ENCODE measurements at places on chromosomes 11 and 22.

- DNase-seq, result no peak
These were observed 3.3 kb downstream of the FGF19 start for GRCh38 chr11:69700278-69701140.

- no peak for DNase-seq
These were observed 1.9 kb upstream of the PEX26 start for GRCh38 chr22:18075720-18076497.

DNA sequence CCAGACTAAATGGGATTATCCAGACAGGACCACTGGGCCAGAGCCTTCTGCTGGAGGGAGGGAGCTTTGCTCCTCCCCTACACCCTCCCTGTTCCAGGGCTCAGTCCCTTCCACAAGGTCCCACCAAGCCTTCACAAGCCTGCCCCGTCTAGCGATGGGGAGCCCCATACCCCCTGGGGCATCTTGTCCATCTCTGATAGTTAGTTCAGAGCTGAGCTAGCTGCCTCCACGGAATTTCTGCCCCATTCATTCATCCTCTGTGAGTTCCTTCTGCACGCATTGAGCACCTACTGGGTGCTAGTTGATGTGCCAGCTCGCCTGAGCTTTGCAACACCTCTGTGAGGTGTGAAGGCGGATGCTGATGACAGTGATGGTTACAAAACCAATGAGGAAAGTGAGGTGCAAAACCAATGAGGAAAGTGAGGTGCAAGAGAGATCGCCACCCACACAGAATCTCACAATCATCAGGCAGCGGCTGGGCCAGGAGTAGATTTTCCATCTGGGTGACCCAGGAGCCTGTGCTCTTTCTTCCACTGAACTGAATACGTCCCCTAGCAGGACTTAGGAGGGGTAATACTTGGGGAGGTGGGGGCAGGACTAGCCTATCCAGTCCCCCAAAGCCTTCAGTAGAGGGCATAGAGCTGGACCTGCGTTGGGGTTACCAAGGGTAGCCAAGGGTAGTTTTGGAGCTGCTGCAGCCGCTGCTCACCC, 21.5 kb upstream of the CBX7 start:
- DNase-seq, result peak; percentile 61

DNA sequence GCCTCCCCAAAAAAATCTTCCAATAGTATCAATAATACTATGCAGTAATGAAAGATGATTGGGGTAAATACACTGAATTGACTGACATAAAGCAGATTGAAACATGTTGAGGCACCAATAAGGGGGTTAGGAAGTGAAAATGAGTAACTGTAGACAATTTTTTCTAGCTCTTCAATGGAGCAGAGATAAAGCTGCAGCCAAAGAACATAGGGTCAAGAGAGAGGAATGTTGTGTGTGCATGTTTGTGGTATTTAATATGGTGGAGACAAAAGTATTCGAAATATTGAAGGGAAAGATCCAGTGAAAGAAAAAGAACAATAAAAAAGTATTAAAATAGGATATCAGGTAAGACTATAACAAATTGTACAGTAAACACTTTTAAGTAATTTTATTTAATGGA, 450.0 kb upstream of the CCDC179 start:
- no peak for DNase-seq

DNA sequence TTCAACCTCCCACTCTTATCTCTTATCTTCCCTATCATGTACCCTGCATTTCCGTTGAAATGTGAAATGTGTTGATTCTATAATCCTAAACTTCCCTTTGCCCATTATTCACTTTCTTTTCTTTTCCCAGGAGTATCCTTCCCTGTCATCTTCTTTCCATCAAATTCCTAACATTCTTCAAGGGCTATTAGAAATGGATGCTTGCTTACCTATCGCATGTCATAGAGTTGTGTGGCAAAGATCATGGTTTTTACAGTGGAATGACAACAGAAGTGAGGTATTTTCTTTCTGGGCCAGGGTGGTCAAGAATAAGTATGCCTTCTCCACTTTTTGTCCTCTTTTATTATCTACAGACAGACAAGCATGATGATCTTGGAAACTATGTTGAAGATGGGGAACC, 124.4 kb upstream of the SLC5A12 start:
- DNase-seq, result no peak

DNA sequence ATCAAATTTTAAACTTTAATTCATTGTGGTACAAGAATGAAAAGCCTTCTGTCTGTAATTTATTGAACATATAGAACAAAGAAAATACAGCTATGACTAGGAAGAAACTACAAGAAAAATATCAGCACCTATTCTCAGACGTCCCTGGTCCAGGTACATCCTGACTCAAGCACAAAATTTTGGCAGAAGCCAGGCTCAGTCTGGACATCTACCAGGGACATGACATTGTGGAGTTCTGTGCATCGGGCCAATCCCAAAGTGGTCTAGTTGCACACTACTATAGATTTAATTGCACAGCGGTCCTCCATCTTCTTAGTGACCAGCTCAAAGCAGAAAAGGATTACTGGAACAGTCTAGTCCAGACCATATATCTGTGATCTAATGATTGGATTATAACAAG, 15.7 kb upstream of the CD59 start:
- DNase-seq, result no peak

DNA sequence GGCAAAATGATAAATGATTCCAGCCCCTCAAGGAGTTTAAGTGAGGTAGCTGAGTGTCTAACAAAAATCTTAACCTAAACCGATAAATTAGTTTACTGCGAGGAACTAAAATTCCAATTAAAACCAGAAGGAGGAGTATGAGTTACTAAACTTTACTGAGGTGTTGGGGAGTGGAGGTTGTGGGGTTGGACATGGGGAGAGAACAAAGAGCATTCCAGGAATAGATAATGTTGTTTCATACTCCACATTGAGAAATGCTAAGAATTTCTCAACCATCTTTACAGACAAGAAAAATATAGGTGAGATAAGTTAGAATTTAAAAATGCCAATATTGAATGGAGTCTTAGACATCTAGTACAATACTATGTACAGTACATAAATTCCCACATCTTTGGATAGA, 488.6 kb downstream of the METTL15 start:
- DNase-seq, result no peak

DNA sequence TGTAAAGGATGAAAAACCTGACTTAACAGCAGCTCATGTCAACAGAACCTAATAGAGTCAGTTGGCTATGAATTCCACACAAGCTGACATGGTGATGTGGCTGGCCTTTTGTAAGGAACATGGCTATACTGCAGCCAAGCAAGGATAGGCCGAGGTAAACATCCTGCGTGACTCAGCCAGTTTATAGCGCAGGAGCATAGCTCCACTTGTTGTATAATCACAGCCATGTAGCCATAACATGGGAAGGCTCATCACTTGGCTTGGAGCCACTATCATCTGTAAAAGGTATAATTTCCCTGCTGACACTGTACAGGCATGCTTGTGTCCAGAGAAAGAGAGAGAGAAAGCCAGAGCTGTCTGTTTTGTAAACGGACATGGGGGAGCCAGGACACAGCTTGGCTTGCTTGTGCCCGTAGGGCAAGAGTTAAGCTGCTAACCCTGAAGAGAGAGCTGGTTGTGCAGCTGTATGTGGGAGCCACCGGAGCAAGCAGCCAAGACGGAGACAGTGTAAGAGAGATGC, 104.4 kb upstream of the PLET1 start:
- no peak for DNase-seq

GRCh38 chr11:116694349-116694725, 78.5 kb downstream of the BUD13 start:
- no peak for DNase-seq

GRCh38 chr11:13094930-13095687, 86.0 kb downstream of the RASSF10 start:
- no peak for DNase-seq

GRCh38 chr11:78642979-78643675, 68.5 kb upstream of the NARS2 start:
- DNase-seq, result no peak

GRCh38 chr11:64011371-64011770, 24.4 kb upstream of the FLRT1 start:
- DNase-seq, result no peak

- DNase-seq, result no peak
These were observed 48.5 kb downstream of the BRD1 start for GRCh38 chr22:49779211-49779610.

- no peak for DNase-seq
These were observed 18.1 kb upstream of the SCGB1A1 start for GRCh38 chr11:62400760-62401159.

GRCh38 chr11:107043242-107044006, 25.1 kb upstream of the GUCY1A2 start:
- peak; percentile 2 for DNase-seq

GRCh38 chr11:12092714-12093113, 17.7 kb upstream of the MICAL2 start:
- DNase-seq, result no peak

DNA sequence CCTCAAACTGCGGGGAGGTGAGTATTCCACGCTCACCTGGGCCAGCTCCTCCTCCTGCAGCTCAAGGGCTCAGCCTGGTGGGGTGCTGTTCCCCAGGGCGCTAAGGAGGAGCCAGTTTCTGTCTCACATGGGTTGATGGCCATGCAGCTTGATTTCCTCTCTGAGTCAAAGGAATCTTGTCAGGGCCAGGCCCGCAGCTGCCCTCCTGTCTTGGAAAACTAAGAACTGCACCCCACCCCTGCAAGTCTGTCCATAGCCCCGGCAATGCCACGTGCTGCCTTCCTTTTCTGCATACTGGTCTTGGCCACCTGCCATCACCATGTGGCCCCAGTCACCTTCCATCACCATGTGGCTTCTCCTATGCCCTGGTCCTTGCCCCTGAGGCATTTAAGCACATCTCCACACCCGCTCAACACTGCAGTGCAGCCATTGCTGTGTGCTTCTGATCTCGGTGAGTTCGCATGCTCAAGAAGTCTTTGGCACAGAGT, 35.2 kb upstream of the CLDN5 start:
- no peak for DNase-seq

- no peak for DNase-seq
These were observed 6.6 kb upstream of the MS4A12 start for GRCh38 chr11:60485987-60486386.

GRCh38 chr22:45429424-45429823, 15.9 kb downstream of the RIBC2 start:
- DNase-seq, result no peak

GRCh38 chr11:1337647-1338007, 28.2 kb upstream of the TOLLIP start:
- DNase-seq, result no peak

GRCh38 chr11:72627594-72628281, 46.5 kb downstream of the PDE2A start:
- DNase-seq, result no peak

- no peak for DNase-seq
These were observed 12.7 kb upstream of the SNX32 start for GRCh38 chr11:65821107-65821506.
